Left lung (tissue), 14 donors: ENCODE measurements at places on chromosomes 11 and 22.

DNA sequence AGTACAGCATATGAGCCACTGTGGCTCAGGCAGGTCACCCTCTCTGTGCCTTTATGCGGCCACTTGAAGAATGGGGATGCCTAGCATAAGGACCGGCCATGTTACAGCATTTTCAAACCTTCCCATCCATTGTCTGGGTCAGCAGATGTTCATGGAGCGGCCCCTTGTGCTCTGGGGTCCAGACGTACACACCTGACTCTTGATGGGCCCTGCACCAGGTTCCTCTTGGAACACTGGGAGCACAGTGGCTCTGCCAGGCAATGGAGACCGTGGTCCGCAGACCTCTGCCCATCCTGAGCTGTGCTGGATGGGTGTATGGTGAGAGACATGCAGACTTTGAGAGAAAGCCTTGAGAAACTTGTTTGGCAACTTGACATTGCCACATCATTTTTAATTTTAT lies 9.8 kb downstream of the PRDM11 start:
- no peak for DNase-seq

DNA sequence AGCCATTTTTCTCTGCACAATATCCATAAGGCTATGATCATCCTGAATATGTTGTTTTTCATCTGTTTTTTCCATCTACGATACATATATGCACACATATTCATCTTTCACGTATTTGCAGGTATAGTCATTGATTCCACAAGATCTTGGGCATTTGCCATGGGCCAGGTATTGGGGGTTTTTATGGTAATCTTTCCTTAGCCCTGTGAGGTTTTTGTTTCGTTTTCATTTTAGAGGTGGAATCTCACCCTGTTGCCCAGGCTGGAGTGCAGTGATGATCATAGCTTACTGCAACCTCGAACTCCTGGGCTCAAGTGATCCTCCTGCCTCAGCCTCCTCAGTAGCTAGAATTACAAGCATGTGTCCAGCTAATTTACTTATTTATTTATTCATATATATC lies 20.0 kb downstream of the CD6 start:
- DNase-seq, result no peak

DNA sequence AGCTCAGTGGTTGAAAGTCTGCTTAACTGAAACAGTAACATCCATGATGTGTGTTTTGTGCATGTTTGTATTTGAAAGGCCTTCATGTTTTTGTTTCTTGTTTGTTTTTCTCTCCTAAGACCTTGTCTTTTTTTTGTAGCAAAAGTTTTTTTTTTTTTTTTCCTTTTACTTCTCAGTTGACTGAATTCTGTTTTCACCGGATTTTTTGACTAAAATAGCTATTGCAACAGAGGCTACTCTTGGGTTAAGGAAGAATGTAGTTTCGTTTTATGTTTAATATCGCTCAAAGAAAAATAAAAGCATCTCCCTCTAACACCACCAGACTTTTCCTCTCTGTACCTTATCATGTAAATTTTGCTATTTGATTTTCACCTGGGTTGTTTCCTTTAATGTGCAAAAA lies 15.1 kb downstream of the APOL6 start:
- DNase-seq, result no peak

DNA sequence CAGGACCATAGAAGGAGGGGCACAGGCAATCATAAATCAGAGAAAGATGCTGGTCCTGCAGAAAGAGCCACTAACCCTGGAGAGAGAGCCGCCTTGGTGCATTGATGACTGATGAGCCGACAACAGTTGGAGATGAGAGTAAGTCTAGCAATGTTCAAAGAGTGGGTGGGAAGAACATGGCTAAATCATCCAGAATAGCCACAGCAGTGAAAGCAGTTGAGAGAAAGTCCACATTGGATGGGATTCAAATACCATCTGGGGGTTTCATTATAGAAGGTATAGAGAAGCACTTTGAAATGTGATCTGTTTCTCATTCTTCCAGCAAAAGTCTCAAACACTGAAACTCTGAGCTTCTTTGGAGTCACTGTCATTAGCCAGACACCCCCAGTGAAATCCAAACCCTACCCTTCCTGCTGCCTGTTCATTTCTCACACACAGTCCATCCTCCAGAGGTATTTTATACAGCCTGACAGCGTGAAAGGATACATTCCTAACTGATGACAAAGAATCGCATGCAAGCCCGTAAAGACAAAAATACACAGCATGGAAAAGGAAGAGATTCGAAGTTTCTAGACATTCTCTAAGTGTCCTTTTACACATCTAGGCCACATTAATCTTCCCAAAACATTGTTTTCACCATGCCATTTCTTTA lies 303.1 kb upstream of the MPPED2 start:
- DNase-seq, result no peak

GRCh38 chr22:32211011-32211410 lies 6.1 kb upstream of the RFPL2 start:
- no peak for DNase-seq

DNA sequence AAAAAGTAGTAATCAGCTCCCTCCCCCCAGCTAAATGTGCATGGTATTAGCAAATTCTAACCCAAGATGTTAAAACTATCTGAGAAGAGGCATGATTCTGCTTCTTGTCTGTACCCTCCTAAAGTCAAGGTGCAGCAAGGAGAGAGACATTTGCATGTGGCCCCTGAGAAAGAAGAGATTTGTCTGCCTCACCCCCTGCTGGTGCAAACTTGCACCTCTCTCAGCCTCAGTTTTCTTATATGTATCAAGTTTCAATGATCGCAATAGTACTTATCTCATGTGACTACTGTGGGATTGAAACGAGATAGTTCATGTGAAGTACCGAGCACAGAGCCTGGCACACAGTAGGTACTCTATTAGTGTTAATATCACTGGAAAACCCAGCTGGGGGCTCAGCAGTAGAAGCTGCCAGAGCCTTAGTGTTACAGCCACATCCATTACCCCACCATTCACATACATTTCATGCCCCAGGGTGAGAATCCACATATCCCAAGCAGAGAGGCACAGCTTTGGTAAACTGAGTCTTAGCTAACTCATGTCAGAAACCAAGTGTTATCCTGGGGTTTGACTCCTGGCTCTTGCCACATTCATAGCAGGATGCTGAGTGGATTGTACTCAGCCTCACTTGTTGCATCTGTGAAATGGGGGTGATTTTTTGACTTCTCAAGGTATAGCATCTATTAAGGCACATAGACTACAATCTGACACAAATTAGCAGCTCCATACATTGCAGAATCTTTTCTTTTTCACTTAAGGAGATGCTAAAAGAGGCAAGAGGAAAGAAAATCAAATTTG lies 24.9 kb downstream of the CD44 start:
- no peak for DNase-seq

DNA sequence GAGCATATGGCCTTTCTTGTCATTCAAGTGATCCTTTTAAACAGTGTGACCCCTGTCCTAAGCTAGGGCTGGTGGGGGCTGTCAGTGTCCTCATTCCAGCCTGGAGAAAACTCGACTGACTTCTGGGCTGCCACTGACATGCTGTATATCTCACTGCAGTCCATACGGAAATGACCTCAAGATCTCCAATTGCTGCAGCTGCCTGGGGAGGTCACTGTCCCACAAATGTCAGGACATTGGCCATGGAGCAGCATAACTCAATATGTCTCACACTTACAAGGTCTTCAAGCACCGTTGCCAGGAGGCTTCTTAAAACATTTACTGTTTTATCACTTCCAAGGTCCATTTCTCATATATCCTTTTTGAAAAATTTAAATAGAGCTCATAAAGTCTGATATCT lies 27.8 kb upstream of the CSNK2A3 start:
- no peak for DNase-seq

DNA sequence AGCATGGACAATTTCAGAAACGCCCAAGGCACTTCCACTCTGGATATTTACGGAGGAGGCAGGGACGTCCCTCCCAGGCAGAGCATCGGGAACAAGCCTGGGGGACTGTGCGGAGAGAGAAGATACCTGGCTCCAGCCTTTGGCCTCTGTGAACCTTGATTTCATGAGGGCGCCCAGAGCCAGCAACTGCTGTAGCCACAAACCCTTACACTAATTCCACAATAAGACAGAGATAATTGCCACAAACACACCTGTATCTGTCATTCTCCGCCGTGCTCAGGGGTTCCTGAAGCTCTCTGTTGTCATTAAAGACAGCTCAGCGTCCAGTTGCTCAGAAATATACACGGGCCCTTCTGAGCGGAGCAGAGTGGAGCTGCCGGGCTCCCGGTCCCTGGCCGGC lies 1292.1 kb downstream of the TBC1D22A start:
- DNase-seq, result no peak

DNA sequence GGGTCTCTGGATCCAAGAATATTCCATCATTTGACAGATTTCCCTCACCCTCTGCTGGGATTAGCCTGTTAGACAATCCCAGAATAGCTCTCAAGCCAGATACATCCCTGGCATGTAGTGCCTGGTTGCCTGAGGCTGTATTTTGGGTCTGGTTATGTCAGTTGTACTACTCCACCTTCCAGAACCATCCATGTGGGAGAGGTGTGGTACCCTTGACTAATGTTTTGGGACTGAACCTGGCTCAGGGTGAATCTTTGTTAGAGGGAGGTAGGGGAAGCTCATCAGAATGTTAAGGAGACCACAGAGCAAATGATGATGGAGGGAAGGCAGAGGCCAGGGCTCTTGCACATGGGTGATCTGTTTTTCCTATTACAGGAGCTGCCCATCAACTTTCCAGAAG lies 5.2 kb downstream of the C11orf52 start:
- DNase-seq, result no peak

- DNase-seq, result no peak
These were observed 199.2 kb downstream of the RAB38 start for GRCh38 chr11:87976009-87976408.

- DNase-seq, result no peak
These were observed 84.9 kb downstream of the CTTN start for GRCh38 chr11:70483077-70483861.

DNA sequence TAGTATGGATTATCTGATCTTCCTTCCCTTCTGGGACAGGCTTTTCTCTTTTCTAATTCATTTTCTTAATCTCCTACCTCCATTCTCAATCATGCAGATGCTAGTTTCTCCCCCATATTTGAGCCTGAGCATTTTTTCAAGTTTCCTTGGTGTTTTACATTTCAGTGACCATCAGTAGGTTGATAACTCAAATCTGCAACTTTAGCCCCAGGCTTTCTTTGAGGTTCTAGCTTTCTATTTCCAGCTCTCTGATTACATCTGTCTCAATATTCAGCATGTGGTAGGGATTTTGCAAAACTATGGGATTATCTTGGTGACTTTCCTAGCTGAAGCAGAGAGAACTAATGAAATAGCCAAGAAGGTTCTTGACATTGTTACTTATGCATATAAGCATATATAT lies 67.8 kb downstream of the ARHGEF12 start:
- DNase-seq, result no peak

- no peak for DNase-seq
These were observed at the start of gene BBOX1 for GRCh38 chr11:27040302-27041115. Gene BBOX1, plus strand, starts transcription at chr11:27040815. Its CDS starts 14,616 bp downstream, at chr11:27055431.

- no peak for DNase-seq
These were observed 29.8 kb downstream of the JAM3 start for GRCh38 chr11:134098566-134099184.

DNA sequence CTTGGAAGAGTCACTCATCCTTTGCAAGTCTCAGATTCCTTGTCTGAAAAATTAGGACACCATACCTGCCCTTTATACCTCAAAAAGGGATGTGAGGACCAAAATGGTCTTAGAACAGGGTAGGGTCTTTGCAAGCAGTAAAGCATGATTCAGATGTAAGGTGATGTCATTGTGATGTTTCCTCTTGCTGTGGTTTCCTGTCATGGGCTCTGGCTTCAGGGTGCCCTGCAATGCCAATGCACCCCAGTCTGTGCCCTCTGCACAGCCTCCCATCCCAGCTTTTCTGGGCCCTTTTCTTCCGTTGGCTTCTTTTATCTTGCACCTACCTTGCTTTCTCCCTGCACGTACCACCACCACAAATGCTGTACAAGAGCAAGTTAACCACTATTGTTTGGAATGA lies 87.8 kb upstream of the NNMT start:
- no peak for DNase-seq

DNA sequence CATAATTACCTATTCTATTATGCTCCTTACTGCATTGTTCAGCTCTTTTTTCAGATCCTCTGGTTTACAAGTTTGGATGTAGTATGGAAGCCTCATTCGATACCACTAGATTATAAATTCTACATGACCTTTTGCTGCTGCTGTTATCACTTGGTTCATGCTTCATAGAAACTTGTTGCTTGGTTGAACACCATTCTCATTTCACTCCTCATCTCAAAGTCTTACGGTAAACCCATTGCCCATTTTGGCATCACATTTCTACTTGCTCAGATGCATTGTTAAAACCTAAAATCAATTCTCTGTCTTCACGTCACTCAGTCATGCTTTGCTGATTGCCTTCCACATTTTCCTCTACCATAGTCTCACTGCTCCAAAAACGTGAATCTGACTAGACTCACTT lies 155.5 kb upstream of the DDI1 start:
- no peak for DNase-seq

DNA sequence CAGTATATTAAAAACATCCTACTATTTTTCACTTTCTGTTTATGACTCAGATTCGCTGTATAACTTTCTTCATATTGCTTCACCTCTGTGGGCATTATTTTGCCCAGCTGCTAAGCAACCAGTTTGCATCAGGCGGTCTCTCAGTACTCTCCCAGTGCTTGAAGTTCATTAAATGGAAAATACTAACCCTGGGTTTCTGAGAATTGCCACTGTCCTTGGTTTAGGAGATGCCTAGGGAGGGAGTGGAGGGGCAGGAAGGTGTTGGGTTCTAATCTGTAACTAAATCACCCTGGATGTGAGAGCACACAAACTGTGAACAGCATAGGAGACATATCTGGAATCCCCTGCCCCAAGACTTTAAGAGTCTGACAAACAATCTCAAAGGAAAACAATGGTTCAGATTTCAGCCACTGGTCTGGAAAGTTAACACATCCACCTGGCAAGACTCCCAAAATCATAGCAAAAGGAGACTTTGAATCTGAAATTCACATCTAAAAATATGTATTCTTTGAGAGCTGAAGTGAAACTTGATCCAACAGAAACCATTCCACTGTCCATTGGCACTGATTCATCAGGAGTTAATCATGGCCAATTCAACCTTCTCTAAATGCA lies 540.0 kb downstream of the SOX6 start:
- no peak for DNase-seq

DNA sequence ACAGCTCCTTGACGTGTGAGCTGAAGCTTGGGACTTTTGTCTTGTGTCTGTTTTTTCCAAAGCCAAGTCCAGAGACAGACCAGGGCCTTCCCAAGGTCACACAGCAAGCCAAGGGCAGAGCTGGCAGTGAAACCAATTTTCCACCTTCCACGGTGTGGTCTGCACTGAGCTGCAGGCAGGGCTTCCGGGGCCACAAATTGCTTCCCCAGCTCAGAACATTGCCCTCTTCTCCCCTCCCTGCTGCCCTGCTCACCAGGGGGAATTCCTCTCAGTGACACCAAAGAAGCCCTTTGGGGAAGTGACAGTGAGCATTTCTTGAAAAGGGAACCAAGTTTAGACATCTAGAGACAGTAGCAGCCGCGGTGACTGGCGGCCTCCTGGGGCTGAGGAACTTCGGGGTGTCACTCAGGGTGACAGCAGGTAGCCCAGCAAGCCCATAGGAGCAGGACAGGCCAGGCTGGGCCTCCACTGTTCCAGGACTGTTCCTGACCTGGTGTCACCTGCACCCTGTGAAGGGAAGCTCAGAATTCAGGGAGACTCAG lies 9.2 kb downstream of the FXYD2 start:
- peak; percentile 78 for DNase-seq
